ENCODE measurements at places on chromosomes 7 and 10.

GRCh38 chr10:77526868-77527617 lies 110.6 kb downstream of the KCNMA1 start:
- peaks cover 89% of the 10 kb centered on the region for H3K4me1 ChIP-seq
- no peaks in the 10 kb centered on the region for H3K27me3 ChIP-seq
- H3K36me3 ChIP-seq, result no peaks in the 10 kb centered on the region
- H3K27ac ChIP-seq, result peak overlapping the region; percentile 65
- no peak for DNase-seq

DNA sequence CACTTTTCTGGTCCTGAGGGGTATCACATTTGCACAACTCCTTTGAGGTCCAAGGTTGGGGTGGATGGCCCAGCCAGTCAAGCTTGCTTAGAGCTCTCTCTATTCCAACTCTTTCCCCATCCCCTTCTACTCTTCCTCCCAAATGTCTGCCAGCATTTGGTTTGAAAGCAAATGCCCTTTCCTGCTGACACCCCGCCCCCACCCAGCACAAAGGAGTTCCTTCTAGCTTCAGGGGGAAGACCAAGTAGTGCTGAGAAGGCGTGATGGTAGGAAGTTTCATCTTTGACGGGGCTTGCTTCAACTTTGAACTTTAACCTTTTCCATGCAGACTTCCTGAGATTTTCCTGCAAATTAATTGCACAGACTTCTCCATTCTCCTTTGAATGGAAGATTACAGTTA lies 137.5 kb upstream of the TCF7L2 start:
- peaks cover 56% of the 10 kb centered on the region for H3K4me1 ChIP-seq
- H3K27me3 ChIP-seq, result no peaks in the 10 kb centered on the region
- H3K27ac ChIP-seq, result peak overlapping the region; percentile 92
- H3K4me3 ChIP-seq, result peak overlapping the region; percentile 47
- no peaks in the 10 kb centered on the region for H3K36me3 ChIP-seq

- H3K27me3 ChIP-seq, result peaks cover 9% of the 10 kb centered on the region
- no peaks in the 10 kb centered on the region for H3K4me1 ChIP-seq
- no peaks in the 10 kb centered on the region for H3K36me3 ChIP-seq
- H3K27ac ChIP-seq, result no peak overlapping the region
- no peak for DNase-seq
- no peak overlapping the region for H3K4me3 ChIP-seq
Measured at GRCh38 chr7:155879592-155879991, 67.3 kb upstream of the SHH start.

DNA sequence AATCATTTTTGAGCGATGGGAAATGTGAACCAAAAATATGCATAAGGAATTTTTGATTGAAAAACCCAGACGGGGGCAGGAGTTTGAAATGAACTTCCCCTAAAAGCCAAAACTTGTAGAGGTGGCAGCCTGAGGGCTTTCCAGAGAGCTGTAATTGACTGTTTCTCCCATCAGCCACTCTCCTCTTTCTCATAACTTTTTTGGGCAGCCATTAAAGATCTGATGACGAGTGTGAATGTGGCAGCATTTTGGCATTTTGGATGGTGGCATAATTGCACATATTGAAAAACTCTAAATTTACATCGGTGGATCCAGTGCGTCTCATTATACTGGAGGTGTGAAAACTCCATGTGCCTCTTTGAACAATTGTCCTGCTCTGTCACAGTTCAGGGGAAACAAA lies 159.0 kb downstream of the CUX1 start:
- H3K4me3 ChIP-seq, result no peak overlapping the region
- peaks cover 3% of the 10 kb centered on the region for H3K36me3 ChIP-seq
- no peaks in the 10 kb centered on the region for H3K27me3 ChIP-seq
